B cell (primary cell): ENCODE measurements at places on chromosomes 12 and 14.

- DNase-seq, result peak; percentile 60
Measured at GRCh38 chr12:71780237-71780822, 25.7 kb downstream of the RAB21 start.

DNA sequence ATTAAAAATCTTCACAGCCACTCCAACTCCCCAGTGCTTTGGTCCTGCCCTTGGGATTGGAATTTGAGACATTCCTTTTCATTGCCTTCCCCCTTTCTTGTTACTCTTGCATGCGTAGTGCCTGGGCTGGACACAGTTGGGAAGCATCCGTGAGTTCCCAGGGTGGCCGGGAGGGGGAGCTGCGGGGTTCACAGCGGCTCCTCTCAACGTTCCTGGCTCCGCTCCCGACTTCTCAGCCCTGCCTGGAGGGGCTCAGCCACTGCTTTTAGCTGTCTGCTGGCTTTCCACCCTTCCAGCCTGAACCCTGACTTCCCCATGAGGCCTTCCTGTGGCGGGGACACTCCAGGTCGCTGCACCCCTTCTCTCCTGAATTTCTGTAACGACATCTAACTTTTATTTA, 3.2 kb downstream of the TEX52 start:
- peak; percentile 44 for DNase-seq

DNA sequence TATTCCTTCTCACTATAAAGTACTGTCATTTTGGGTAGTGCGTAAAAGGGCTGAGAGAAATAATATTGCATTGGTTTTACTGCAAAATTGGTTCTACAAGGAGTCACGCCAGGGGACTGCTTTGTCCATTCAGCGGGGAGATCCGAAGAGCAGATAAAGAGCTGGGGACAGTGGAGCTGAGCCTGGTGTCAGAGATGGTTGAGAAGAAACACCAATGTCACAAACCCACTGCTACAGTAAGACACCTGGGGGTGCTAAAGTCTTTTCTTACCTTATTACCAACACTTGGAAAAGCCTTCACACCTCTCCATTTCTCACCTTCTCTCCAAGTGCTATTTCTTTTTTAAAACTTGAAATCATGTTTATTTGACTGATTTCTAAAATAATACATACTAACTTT, 14.1 kb downstream of the IL31 start:
- DNase-seq, result no peak

GRCh38 chr12:124294780-124295341, at the start of gene RFLNA:
Gene RFLNA (plus strand): TSS chr12:124295093. CDS start chr12:124295430, 337 bp downstream.
- DNase-seq, result no peak

DNA sequence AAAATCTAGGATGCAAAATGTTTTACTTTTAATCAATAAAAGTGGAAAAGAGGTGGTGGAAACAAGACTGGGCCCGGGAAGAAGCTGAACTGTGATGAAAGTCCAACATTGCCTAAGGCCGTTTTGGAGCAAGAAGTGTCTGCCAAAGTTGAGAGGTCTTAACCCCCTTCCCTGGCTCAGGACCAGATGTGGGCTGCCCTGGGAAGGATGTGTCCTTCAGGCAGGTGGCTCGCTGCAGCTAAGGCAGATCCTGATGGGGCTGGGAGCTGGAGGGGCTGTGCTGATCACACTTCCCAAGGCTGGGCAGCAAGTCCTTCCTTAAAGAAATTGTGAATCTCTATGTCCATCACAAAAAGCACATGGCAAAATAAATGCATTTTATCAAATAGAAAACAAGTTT, 581.6 kb downstream of the GALC start:
- DNase-seq, result peak; percentile 1

- no peak for DNase-seq
Measured at GRCh38 chr14:34222867-34223266, 239.2 kb downstream of the SPTSSA start.

GRCh38 chr12:113432986-113433385, 10.8 kb downstream of the SDSL start:
- DNase-seq, result no peak
